ENCODE measurements at places on chromosomes 7 and 10. TPM values are rescaled to one million over a fixed set of nuclear protein-coding genes. Genes with fewer than 3 reads are reported as not detected.

DNA sequence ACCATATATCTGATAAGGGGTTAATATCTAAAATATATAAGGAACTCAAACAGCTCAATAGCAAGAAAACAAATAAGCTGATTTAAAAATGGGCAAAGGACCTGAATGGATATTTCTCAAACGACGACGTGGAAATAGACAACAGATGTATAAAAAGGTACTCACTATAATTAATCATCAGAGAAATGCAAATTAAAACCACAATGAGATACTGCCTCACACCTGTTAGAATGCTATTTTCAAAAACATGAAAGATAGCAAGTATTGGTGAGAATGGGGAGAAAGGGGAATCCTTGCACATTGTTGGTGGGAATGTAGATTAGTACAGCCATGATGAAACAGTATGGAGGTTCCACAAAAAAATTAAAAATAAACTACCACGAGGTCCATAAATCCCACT, 163.2 kb downstream of the DKK1 start:
- DNase-seq, result no peak

DNA sequence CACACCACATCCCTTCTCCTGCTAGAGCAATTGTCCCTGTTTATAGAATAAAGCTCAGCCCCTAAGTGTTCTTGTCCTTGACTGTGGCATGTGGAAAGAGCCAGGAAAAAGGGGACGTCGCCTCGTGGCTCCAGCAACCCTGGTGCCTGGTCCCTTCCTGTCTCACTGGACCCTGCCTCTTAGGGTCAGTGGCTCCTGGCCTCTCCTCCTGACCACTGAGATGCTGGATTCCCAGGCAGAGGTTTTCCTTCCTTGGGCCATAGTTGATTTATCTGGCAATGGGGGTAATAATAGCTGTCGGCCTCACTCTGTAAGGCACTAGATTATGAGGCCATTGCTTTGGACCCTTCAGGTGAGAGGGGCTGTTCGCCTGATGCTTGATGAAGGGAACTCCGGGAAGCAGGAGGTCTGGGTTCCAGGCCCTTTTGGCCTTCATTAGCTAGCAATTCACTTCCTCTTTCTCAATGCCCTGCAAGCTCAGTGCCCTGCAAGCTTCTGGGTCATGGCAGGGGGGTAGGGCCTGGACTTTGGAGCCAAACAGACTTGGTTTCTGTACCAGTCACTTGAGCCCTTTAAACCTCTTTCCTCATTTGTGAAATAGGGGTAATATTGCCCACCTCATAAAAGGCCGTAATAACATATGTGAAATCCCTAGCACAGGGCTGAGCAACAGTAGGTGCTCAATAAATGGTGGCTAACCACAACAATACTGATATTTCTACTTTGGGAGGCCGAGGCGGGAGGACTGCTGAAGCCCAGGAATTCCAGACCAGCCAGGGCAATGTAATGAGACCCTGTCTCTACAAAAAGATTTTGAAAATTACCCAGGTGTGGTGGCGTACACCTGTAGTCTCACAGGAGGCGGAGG, 1.1 kb downstream of the ASL start:
- DNase-seq, result no peak

- no peak for DNase-seq
Measured at GRCh38 chr7:33788531-33788930, 116.8 kb upstream of the BMPER start.

- no peak for DNase-seq
Measured at GRCh38 chr10:33889371-33889770, 554.9 kb upstream of the NRP1 start.

DNA sequence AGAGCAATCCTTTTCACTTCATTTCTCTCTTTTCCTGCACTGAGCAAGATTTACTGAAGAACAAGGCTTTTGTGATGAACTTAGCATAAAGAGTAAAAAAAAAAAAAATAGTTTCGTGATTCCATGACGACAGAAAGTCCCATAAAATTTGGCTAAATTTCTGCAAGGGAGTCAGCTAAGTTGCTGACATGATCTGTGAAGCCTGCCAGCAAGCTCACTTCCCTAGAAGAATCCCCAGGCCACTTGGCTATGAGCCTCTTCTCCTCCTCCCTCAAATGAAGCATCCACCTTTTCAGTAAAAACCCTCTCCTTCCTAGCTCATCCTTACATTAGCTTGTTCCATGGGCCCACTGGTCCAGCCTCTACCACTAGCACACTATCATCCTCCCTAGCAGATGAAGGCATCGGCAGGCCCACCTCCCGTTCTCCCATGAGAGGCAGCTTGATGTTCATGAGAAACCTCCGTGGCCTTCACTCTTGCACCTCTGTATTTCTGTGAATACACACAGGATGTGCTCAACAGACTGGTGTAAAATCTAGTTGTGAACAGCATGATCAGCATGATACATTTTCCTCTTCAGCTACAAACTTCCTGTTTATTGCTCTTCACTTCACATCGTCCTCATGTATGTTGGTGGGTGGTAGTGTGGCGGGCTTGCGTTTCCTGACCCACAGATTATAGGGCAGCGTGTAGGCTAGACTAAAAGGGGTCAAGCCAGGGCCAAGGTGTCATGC, 30.9 kb downstream of the GIMAP8 start:
- DNase-seq, result no peak

DNA sequence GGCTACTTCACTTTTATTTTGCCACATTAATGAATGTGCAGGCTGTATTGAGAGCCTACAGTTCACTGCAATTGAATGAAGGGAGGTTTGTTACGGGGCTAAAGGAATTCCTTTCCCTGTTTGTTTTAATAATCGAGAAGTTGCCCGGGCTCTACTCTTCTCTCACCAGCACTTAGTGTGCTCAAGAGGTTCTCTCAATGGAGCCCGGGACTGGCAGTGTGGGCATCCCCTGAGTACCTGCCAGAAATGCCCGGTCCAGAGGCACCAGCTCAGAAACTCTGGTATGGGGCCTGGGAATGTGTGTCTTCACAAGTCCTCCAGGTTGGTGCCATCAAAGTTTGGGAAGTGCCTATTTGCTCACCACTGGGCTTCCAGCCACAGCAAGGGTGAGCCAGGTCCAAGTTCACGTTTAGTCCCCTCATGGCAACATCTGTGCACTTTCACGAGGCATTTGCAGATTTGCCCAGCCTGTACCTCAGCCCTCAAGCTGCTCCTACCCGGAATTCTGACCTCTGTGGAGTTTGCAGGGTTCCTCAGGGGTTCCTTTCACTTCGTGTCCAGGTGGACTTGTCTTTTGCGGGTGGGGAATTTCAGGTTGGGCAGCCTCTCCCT, 622.4 kb downstream of the SDK1 start:
- no peak for DNase-seq

DNA sequence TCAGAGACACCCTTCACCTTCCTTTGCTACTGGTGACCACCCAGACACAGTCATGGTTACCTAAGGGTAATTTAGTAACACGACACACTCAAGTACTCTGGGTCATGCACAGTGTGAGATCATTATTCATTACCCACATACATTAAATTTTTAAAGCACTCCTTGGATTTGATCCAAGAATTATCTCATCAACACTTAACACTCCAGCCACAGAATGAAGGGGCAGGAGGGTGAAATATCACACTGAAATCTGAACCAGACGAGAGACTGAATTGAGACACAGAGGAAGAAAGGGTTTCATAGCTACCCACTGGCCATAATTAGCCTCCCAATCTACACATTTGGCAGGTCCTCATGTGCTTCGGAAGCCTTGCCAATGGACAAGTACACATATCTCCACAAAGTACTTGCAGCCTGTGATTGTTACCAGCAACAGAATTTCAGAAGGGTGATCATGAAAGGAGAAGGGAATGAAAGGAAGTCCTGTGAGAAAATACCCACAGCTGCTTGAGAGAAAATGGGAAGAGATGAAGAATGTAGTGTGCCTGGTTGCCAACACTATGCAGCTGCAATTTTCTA, 189.3 kb downstream of the POLR1F start:
- no peak for DNase-seq

- DNase-seq, result no peak
Measured at GRCh38 chr7:138126928-138127327, 50.7 kb downstream of the AKR1D1 start.

- no peak for DNase-seq
Measured at GRCh38 chr10:125721035-125721434, 1.5 kb downstream of the EDRF1 start.

GRCh38 chr7:10657201-10657600, 316.5 kb upstream of the PHF14 start:
- DNase-seq, result no peak

Gene HBP1
- total RNA-seq, result 75.7 TPM

All from hematopoietic multipotent progenitor cell (in vitro differentiated cells).